ENCODE measurements at places on chromosomes 6 and 20. TPM values are rescaled to one million over a fixed set of nuclear protein-coding genes. Genes with fewer than 3 reads are reported as not detected.
A peak's percentile ranks its signal among the peaks of the same experiment; 100 is the strongest.

Gene DDR1
- 163 TPM for total RNA-seq

Gene MUC22
- total RNA-seq: not detected

DNA sequence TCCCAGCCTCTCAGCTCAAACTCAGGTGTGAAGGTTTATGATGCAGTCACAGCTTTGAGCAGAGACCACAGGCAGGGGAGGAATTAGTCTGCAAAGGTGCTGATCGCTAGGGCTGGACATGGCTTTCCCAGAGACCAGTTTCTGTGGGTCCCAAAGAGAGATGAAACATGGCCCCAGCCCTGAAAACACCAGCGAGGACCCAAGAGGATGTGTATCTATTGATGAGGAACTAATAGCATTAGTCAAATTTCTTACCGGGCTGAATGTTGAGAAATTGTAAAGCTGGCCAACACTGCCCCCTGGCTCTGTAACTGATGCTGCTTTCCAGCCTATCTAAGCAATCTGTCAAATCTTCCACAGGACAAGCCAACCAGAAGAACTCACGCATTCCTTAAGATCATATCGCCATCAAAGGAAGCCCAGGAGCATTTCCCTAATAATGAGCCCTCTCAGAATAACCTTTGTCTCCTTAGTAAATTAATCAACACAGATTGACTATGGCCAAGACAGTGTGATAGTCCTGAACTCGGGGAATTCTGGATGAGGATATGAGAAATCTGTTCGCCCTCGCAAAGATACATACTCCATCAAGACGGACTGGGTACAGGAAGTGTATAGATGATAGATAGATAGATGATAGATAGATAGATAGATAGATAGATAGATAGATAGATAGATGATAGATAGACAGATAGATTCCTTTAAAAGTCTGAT lies 7.8 kb upstream of the ACSS1 start:
- DNase-seq: no peak
- no peak overlapping the region for H3K27ac ChIP-seq
- H3K4me1 ChIP-seq: peaks cover 8% of the 10 kb centered on the region
- H3K36me3 ChIP-seq: no peaks in the 10 kb centered on the region

DNA sequence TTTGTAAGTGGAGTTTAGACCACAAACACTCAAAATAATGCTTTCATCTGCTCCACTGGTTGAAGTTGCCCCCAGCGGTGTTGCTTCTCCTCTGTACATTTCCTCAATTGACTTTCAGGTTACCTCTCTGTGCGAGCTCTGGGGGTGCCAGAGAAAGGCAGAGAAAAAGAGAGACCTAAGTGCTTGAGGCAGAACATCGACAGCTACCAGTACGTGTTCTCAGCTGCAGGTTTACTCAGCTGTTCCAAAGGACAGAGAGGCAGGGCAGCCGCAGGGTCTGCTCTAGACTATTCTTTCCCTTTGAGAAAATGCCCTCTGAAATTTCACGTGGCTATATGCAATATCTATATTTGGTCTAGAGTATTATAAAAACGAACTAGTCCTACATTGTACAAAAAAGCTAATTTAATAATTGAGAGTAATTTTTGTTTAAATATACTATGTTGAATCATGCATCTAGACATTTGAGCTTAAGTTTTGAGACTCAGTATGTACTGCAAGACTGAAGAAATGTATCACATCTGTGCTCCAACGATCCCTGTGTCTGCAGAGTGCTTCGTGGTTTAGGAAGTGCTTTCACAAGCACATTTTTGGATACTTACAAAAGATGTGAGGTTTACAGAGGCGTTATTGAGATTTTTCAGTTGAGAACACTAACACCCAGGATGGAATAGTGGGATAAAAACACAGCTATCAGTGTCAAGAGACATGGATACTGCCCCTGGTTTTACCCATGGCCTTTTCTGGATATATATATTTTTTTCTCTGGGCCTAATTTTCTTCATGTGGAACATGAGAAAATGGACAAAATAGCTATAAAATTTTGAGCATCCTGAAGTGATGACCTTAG lies 453.6 kb upstream of the FLRT3 start:
- no peak for DNase-seq
- H3K36me3 ChIP-seq: no peaks in the 10 kb centered on the region
- no peaks in the 10 kb centered on the region for H3K27me3 ChIP-seq
- peak overlapping the region; percentile 51 for H3K27ac ChIP-seq
- no peak overlapping the region for H3K4me3 ChIP-seq
- peaks cover 22% of the 10 kb centered on the region for H3K4me1 ChIP-seq

- H3K4me1 ChIP-seq: no peaks in the 10 kb centered on the region
- H3K27me3 ChIP-seq: no peaks in the 10 kb centered on the region
- H3K36me3 ChIP-seq: no peaks in the 10 kb centered on the region
- no peak for DNase-seq
- no peak overlapping the region for H3K27ac ChIP-seq
- no peak overlapping the region for H3K4me3 ChIP-seq
Observed at GRCh38 chr6:50305660-50306059, 255.9 kb upstream of the DEFB112 start.

Gene NKX2-4
- total RNA-seq: not detected

GRCh38 chr6:130831607-130832006 lies 4.4 kb downstream of the SMLR1 start:
- H3K27ac ChIP-seq: no peak overlapping the region
- DNase-seq: no peak
- H3K4me1 ChIP-seq: peaks cover 15% of the 10 kb centered on the region
- no peaks in the 10 kb centered on the region for H3K27me3 ChIP-seq
- peaks cover 5% of the 10 kb centered on the region for H3K36me3 ChIP-seq

- no peak overlapping the region for H3K27ac ChIP-seq
- no peak overlapping the region for H3K4me3 ChIP-seq
- peaks cover 3% of the 10 kb centered on the region for H3K36me3 ChIP-seq
- DNase-seq: no peak
Observed at GRCh38 chr6:125981571-125982185, 4.7 kb upstream of the TRMT11 start.

GRCh38 chr6:5478380-5478779 lies 217.1 kb downstream of the FARS2 start:
- no peaks in the 10 kb centered on the region for H3K27me3 ChIP-seq
- no peak overlapping the region for H3K4me3 ChIP-seq
- H3K4me1 ChIP-seq: no peaks in the 10 kb centered on the region
- no peak for DNase-seq
- H3K27ac ChIP-seq: no peak overlapping the region

Gene DACT2
- total RNA-seq: 30.5 TPM

DNA sequence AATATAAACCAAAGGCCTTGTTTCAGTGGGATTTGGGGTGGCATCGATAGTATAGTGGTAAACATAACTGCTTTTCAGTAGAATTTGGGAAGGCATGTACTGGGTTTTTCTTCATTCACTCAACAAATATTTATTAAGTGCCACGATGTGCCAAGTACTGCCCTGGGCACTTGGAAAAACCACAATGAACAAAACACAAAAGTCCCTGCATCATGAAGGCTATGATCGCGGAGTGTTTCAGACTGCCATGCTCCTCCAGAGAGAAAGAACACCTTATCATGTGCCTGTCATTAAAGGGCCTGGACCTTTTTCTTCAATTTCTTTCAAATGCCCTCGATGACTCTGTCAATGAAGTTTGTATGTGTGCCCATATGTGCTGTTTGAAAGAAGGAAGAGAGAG lies 59.2 kb upstream of the CEP85L start:
- no peak overlapping the region for H3K4me3 ChIP-seq
- no peaks in the 10 kb centered on the region for H3K27me3 ChIP-seq
- DNase-seq: no peak

Gene ZBTB46
- total RNA-seq: 31.2 TPM

Gene BPIFB2
- not detected for total RNA-seq

GRCh38 chr6:129194306-129194941 lies 311.5 kb downstream of the LAMA2 start:
- H3K4me1 ChIP-seq: no peaks in the 10 kb centered on the region
- H3K27me3 ChIP-seq: peaks cover 17% of the 10 kb centered on the region
- DNase-seq: no peak
- H3K4me3 ChIP-seq: no peak overlapping the region
- no peak overlapping the region for H3K27ac ChIP-seq
- H3K36me3 ChIP-seq: no peaks in the 10 kb centered on the region

GRCh38 chr6:53201270-53201669 lies 52.6 kb upstream of the GCM1 start:
- peaks cover 7% of the 10 kb centered on the region for H3K27me3 ChIP-seq
- no peaks in the 10 kb centered on the region for H3K4me1 ChIP-seq
- H3K36me3 ChIP-seq: no peaks in the 10 kb centered on the region
- no peak overlapping the region for H3K4me3 ChIP-seq

Gene GCNT2
- total RNA-seq: 8.2 TPM

Gene SLC32A1
- not detected for total RNA-seq

- no peak overlapping the region for H3K4me3 ChIP-seq
- H3K4me1 ChIP-seq: no peaks in the 10 kb centered on the region
- no peak overlapping the region for H3K27ac ChIP-seq
- peaks cover 32% of the 10 kb centered on the region for H3K27me3 ChIP-seq
- no peak for DNase-seq
Observed at GRCh38 chr20:22320245-22320915, 264.0 kb downstream of the FOXA2 start.

- H3K4me3 ChIP-seq: peak overlapping the region; percentile 91
- no peak for DNase-seq
- peaks cover 1% of the 10 kb centered on the region for H3K36me3 ChIP-seq
- H3K27ac ChIP-seq: peak overlapping the region; percentile 95
Observed at GRCh38 chr20:13639150-13639497, 392 bp upstream of the TASP1 start.

- peaks cover 26% of the 10 kb centered on the region for H3K4me1 ChIP-seq
- no peak overlapping the region for H3K4me3 ChIP-seq
- H3K27ac ChIP-seq: no peak overlapping the region
- peaks cover 17% of the 10 kb centered on the region for H3K36me3 ChIP-seq
- DNase-seq: no peak
Observed at GRCh38 chr6:53851561-53851960, 56.8 kb downstream of the LRRC1 start.

Gene TSBP1
- not detected for total RNA-seq

GRCh38 chr20:18090477-18090876 lies 32.8 kb upstream of the OVOL2 start:
- H3K27ac ChIP-seq: no peak overlapping the region
- H3K4me1 ChIP-seq: peaks cover 12% of the 10 kb centered on the region
- no peak overlapping the region for H3K4me3 ChIP-seq
- H3K27me3 ChIP-seq: peaks cover 29% of the 10 kb centered on the region
- no peaks in the 10 kb centered on the region for H3K36me3 ChIP-seq

- H3K27ac ChIP-seq: no peak overlapping the region
- DNase-seq: no peak
- H3K27me3 ChIP-seq: peaks cover 9% of the 10 kb centered on the region
- no peaks in the 10 kb centered on the region for H3K36me3 ChIP-seq
- H3K4me3 ChIP-seq: no peak overlapping the region
Observed at GRCh38 chr20:52212943-52213342, 21.4 kb upstream of the ZFP64 start.

- no peaks in the 10 kb centered on the region for H3K36me3 ChIP-seq
- H3K27me3 ChIP-seq: no peaks in the 10 kb centered on the region
- DNase-seq: no peak
- peak overlapping the region; percentile 14 for H3K27ac ChIP-seq
Observed at GRCh38 chr6:15355683-15356099, 109.8 kb downstream of the JARID2 start.

GRCh38 chr6:149293244-149293643 lies 24.3 kb upstream of the TAB2 start:
- peaks cover 10% of the 10 kb centered on the region for H3K27me3 ChIP-seq
- no peak overlapping the region for H3K27ac ChIP-seq
- peaks cover 2% of the 10 kb centered on the region for H3K4me1 ChIP-seq
- H3K36me3 ChIP-seq: no peaks in the 10 kb centered on the region
- no peak for DNase-seq

DNA sequence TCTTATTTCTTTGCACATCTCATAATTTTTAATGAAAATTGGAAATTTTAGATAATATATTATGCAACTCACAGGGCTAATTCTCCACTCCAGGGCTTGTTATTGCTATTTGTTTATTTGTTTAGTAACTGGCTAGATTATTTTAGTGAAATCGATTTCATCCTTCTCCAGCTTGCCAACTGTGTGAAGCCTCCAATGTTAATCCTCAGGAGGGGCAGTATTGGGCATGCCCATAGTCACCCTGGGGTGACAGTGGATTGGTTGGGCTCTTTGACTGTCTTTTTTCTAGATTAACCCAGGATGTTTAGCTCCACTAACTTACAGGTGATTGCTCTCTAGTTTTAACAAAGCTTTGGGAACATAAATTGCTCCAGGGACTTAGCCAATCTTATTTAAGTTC lies 450.1 kb downstream of the BMP2 start:
- no peak overlapping the region for H3K27ac ChIP-seq
- no peaks in the 10 kb centered on the region for H3K27me3 ChIP-seq
- no peak overlapping the region for H3K4me3 ChIP-seq
- no peak for DNase-seq

GRCh38 chr6:108175176-108175591 lies 9.4 kb downstream of the NR2E1 start:
- no peaks in the 10 kb centered on the region for H3K36me3 ChIP-seq
- peaks cover 15% of the 10 kb centered on the region for H3K4me1 ChIP-seq
- H3K4me3 ChIP-seq: peak overlapping the region; percentile 68
- peaks cover 97% of the 10 kb centered on the region for H3K27me3 ChIP-seq
- no peak overlapping the region for H3K27ac ChIP-seq
- DNase-seq: no peak

DNA sequence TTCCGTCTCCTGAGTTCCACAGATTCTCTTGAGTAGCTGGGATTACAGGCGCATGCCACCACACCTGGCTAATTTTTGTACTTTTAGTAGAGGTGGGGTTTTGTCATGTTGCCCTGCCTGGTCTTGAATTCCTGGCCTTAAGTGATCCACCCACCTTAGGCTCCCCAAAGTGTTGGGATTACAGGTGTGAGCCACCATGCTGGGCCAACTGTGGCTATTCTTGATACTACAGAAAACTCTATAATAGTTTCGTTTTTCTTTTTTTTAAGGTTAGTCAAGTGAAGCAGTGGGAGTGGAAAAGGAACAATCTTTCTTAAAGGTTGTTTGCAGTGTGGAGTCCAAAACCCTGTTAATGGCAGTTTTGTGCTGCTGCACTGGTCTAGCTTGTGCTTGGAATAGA lies 84.7 kb downstream of the POPDC3 start:
- no peaks in the 10 kb centered on the region for H3K36me3 ChIP-seq
- no peak overlapping the region for H3K4me3 ChIP-seq
- no peak overlapping the region for H3K27ac ChIP-seq
- no peaks in the 10 kb centered on the region for H3K4me1 ChIP-seq
- H3K27me3 ChIP-seq: no peaks in the 10 kb centered on the region
- no peak for DNase-seq

Gene LRRC1
- 36.2 TPM for total RNA-seq

GRCh38 chr6:89098461-89098860 lies 17.9 kb downstream of the PNRC1 start:
- no peaks in the 10 kb centered on the region for H3K27me3 ChIP-seq
- peaks cover 2% of the 10 kb centered on the region for H3K4me1 ChIP-seq
- H3K27ac ChIP-seq: no peak overlapping the region
- peaks cover 11% of the 10 kb centered on the region for H3K36me3 ChIP-seq

Gene EPB41L1
- 35.6 TPM for total RNA-seq

- H3K4me3 ChIP-seq: no peak overlapping the region
- H3K27me3 ChIP-seq: no peaks in the 10 kb centered on the region
- peaks cover 14% of the 10 kb centered on the region for H3K4me1 ChIP-seq
- H3K27ac ChIP-seq: no peak overlapping the region
- H3K36me3 ChIP-seq: peaks cover 2% of the 10 kb centered on the region
Observed at GRCh38 chr6:2857580-2858337, 16.1 kb upstream of the SERPINB1 start.

Gene CST3
- total RNA-seq: 247 TPM

GRCh38 chr20:20546402-20546801 lies 166.0 kb downstream of the RALGAPA2 start:
- peaks cover 29% of the 10 kb centered on the region for H3K36me3 ChIP-seq
- no peak overlapping the region for H3K27ac ChIP-seq
- H3K4me3 ChIP-seq: no peak overlapping the region
- DNase-seq: no peak
- no peaks in the 10 kb centered on the region for H3K27me3 ChIP-seq

GRCh38 chr20:17334932-17335331 lies 108.1 kb downstream of the PCSK2 start:
- peaks cover 42% of the 10 kb centered on the region for H3K27me3 ChIP-seq
- H3K4me1 ChIP-seq: peaks cover 20% of the 10 kb centered on the region
- no peak overlapping the region for H3K4me3 ChIP-seq
